Epithelial cell of proximal tubule (primary cell): ENCODE measurements at places on chromosomes 3 and 15.

- no peak for DNase-seq
Measured at GRCh38 chr3:57287205-57287604, 5.3 kb downstream of the ASB14 start.

GRCh38 chr3:195133462-195133861 lies 137.5 kb downstream of the XXYLT1 start:
- no peak for DNase-seq

DNA sequence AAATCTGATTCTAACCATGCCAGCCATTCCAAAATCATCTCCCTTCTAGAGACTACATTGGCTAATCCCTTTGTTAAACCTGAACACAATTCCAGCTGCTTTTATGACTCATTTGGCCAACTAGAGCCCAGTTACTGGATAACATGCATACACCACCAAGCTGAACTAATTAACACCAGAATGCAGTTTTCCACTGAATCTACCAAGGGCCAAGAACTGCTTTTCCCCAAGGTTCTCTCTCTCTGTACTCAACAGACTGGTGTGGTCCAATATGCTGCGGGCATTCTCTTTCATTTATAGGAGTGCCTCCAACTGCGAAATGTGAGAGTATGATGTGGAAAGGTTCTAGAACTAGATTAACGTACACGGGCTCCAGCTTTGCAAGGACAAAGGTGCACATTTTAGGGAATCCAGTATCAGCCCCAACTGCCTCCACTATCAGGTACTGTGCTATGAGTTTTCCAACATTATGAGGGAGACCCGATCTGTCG lies 1.5 kb downstream of the CHSY1 start:
- peak; percentile 82 for DNase-seq

- DNase-seq: no peak
Measured at GRCh38 chr3:84980456-84980855, 21.7 kb downstream of the CADM2 start.

DNA sequence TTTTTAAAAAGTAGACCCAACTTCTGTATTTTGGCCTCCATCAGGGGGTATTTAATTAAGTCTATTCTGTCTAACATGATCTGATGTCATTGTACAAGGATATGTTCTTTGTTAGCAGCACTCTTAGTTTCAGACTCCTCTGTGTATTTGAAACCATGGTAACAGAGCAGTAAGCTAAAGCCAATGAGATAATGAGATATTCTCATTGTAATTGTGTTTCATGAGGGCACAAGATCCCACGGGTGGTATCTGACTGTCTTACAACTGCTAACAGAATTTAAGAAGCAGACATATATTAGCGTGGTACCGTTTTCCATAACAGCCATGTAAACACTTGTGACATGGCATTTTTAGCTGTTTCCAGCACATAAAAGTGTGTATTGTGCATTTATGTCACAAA lies 251.2 kb upstream of the VEPH1 start:
- no peak for DNase-seq

DNA sequence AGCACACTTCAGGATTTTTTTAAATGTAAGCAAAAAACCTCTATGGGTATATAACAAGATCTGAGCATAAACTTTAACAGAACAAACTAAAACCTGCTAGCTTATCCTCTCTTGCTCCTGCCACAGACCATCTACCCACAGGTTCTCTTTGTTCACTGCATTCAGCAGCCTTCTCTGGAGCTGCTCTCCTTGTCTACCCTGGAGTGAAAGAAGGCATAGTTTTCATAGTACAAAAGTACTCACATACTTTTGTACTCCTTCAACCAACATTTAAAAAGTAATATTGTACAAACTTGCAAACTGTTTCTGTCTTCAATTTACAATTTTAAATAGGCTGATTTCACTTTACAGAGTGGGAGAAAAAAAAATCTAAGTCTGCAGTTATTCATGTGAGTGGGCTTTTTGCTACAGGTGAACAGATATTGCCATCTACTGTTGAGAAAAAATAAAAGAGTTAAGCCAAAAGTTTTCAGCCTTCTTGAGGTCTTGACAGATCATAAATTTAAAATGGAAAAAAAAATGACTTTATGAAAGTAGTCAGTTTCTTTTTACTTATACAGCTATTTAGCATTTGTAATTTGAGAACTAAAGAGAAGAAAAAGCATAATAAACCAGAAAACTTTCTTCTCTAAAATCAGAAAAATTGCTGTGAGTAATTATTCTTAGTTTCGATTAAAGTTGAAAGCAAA lies 20.4 kb downstream of the TERC start:
- DNase-seq: no peak

DNA sequence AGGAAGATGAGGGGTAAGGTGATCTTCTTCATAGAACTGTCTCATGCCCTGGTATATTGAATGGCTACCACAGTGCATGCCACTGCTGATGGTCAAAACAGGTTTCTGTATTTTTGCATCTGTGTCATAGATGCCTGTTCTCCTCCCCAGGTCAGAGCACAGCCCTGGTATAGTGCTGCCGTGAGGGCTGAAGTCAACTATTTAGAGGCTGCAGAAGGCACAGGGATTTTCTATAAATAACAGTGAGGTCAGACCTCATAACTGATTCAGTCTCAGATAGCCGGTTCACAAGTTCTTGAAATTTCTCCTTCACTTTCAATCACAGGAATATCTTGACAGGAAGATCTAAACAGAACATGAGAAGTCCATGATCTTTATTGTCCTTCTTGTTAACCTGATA lies 99.2 kb upstream of the NUDT16 start:
- no peak for DNase-seq

DNA sequence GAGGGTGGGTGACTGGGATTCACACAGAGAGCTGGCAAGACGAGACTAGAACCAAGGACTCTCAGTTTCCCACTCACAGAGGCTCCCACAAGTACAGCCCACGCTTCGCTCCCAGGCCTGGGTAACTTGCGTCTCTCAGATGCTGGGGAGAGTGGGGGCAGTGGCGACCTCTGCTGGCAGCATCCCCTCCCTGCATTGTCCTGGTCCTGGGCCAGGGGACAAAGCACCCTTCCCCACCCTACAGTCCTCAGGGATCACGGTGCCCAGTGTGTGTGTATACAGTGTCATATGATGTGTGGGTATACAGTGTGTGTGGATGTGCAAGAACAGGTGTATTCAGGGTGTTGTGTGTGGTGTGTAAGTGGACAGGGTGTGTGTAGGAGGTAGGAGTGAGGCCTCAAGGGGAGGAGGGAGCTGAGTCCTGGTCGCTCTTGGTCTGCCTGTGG lies 12.8 kb downstream of the VILL start:
- DNase-seq: no peak

DNA sequence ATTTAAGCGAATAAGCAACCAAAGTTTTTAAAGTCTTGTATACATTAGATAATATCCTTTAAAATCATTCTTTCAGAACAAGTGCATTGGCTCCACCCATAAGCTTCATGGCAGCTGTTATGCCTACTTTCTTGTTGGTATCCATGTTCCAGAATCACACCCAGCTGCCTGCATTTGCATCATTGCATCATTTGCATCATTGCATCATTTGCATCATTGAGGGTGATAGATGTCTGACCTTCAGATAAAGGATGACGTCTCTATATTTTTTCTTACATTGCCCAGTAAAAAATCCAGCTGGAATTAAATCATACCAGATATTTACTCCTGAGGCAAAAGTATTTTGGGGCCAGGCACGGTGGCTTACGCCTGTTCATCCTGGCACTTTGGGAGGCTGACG lies 42.3 kb downstream of the SLC12A1 start:
- no peak for DNase-seq

GRCh38 chr3:189042832-189043231 lies 128.9 kb upstream of the TPRG1 start:
- no peak for DNase-seq

DNA sequence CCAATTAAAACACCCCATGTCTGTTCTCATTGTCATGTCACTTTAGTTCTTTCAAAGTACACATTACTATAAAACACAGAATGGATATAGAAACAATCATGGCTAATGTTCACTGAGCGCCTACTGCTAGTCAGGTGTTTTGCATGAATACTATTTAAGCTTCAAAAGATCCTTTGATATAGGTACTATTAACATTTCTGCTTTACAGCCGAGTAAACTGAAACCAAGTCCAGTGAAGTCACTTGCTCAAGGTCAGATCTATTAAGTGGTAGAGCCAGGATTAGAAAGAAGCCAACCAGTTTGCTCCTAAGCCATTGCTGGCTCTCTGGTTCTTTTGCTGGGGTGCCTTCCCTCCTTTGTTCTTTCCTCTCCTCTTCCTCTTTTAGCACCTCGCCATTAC lies 32.4 kb upstream of the NMNAT3 start:
- DNase-seq: no peak
